Fibroblast of skin of back (primary cell): ENCODE measurements at places on chromosomes 13 and 19.

DNA sequence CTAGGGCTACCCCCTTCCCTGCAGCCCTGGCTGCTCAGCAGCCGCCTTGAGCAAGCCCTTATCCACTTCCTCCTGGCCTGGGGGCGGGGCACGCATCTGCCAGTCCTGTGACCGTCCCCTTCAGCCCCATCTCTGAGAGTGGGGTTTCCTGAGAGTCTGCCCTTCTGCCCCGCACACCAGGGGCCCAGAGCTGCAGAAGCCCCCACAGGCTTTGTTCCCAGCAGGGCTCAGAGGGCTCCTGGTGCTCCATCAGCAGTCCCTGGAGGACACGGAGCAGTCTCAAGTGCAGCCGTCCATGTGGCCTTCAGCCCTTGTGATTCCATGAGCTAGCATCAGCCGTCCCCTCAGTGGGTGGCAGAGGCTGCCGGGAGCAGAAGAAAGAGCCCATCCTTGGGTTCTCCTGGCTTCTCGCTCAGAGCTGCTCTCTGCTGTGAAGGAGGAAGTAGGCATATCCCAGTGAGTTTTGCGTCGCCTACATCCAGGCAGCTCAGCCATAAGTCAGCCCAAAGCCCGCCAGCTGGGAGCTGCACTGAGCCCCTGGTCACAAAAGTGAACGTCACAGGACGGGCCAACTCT is 16.3 kb downstream of the MYO9B start:
- DNase-seq: no peak

DNA sequence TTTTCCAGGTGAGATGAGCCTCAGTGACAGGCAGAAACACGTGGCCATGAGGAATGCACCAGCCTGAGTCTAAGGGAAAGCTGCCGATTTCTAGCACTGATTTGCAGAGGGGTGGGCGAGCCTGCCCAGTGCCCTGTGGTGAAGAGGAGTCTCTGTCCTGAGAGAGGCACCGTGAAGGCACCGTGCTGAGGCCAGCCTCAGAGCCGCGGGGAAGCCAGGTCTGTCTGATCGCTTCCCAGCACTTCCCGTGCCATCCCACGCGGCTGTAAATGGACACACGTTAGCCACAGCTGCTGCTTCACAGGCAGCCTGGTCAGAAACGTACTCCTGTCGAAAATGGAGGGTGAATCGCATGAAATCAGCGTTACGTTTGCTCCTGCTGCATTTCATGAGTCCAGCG is 79.8 kb downstream of the ATP11A start:
- no peak for DNase-seq

DNA sequence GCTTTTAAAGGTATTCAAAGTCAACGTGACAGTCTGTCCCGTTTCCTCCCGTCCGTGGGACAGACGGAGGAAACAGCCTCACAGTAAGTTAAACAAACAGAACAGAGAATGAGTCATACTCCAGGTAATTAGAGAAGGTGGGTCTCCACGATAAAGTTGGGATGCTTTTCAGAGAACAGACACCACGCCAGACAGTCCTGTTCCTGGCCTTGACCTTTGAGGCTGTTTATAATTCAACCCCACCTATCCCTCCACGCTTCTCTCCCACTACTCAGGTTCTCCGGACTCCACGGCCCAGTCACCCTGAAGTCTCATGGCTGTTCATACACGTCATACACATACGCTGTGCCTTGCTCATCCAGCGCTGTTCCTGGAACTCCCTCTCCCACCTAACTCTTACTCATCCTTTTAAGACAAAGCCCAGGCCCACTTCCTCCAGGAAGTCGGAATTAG is 42.5 kb downstream of the ARHGEF18 start:
- no peak for DNase-seq

DNA sequence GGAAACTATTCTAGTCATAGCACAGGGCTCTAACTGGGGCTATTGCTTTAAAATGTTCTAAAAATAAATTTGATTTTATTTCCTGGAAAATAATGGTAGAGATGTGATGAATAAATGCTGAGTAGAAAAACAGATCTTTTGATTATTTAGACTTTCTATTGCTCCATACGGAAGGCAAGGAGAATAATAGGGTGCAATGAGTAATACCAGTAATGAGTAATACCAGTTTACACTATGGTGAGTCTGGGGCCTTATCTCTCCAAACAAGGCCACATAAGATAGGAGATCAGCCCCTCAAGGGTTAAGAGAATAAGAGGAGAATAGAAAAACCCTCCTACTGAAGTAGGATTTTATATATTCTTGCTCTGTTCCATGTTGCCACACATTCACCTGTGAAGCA is 390.4 kb downstream of the KLF5 start:
- no peak for DNase-seq

DNA sequence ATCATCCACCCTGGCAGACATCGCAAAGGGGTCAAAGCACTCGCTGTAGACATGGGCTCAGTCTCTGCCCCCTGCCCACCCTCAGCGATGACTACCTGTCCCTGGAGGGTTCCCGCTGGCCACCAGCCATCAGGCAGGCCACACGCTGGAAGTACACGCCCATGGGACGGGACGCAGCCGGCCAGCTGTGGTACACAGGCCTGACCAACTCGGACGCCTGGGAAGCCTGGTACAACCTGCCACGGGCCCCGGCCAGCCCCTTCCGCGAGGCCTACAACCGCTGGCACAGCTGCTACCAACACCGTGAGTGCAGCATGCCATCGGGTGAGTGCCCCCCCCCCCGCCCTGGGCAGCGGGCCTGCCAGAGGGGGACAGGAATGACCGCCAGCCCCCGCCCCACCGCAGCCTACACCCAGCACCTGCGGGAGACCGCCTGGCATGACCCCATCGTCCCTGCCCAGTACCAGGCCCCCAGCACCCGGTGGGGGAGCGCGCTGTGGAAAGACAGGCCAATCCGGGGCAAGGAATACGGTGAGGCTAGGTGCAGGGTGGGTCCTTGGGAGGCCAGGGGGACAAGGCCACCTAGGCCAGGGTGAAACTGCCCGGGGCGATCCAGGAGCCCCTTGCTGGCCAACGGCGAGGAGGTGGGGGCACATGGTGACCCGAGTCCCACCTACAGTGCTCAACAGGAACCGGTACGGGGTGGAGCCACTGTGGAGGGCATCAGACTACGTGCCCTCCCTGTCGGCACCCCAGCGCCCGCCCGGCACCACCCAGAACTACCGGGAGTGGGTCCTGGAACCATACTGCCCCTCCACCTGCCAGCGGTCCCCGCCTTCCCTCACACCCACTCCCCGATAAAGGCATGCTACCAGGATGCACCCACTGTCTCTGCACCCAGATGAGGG is 4.4 kb downstream of the TEKTIP1 start:
- DNase-seq: no peak

DNA sequence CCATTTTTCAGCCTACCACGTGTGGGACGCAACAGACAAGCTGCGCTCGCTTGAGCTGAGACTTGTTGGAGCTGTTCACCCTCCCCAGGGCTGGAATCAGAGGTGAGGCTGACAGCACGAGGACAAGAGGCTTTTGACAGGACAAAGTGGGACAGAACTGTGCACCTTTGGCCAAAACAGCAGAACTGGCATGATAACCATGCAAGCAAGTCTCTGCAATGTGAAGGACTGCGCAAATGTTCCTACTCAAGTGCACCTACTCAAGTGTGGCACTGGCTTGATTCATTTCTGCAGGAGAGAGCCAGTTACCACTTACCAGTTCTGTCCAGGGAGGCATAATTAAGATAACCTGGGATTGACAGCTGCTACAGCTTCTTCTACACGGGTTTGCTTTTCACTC is 62.2 kb upstream of the TM9SF2 start:
- DNase-seq: no peak

- no peak for DNase-seq
Measured at GRCh38 chr13:77222909-77223308, 104.0 kb downstream of the MYCBP2 start.

GRCh38 chr19:3619631-3620012 is 7.0 kb downstream of the CACTIN start:
- no peak for DNase-seq

DNA sequence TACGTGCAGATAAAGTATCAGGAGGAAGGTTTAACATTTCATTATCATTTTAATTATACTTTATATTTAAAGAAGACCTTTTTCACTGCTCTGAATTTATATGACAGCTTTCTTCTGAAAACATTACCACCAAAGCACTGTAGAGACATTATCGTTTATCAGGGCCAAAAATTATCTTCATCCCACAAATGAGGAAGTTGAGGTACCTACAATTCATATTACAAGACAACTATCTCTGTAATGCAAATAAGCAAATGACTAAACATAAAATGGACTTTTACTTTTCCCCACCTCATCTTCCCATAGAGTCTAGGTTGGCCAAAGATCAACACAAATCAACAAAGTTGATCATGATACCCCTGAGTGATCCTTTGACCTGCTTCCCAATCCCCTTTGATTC is 30.9 kb upstream of the SMAD9 start:
- no peak for DNase-seq

- peak; percentile 35 for DNase-seq
Measured at GRCh38 chr13:45055902-45056648, 64.2 kb upstream of the GTF2F2 start.

- DNase-seq: no peak
Measured at GRCh38 chr13:79538757-79539156, 57.8 kb downstream of the NDFIP2 start.

DNA sequence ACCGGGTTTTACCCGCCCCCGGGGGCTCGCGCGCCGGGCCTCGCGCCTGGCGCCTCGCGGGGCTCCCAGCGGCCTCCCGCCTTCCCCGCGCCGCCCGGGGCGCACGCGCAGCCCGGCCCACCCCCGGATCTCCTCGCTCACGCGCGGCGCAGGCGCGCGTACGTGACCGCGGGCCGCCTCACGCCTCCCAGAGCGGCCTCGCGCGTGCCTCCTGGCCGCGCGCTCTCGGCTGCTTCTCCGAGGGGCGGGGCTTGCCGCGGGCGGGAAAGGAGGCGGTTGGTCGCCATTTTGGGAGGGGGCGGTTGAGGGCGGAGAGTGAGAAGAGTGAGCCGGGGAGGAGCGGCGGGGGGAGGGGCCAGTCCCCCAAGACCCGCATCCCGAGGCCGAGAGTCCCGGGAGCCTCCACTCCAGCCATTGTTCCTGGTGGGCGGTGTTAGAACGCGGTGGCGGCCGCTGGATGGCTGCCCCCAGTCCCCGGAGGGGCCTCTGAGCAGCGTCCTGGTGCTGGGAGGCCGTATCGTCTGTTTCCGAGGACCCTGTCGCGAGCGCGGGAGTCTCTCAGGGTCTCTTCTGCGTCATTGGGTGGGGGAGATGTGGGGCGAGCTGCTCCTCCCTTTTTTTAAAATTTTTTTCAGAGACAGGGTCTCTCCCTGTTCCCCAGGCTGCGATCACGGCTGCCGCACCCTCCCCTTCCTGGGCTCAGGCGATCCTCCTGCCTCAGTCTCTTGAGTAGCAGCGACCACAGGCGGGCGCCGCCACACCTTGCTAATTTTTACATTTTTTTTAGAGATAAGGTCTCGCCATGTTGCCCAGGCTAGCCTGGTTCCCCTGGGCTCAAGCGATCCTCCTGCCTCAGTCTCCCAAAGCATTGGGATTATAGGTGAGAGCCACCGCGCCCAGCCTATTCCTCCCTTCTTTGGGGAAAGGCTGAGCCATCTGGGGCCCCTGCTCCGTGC is at the start of gene ZNF541:
Gene ZNF541 (minus strand): TSS at position 78 of the 956 bp plus-strand sequence. CDS start 17,292 bp downstream, outside the sequence.
- DNase-seq: peak; percentile 61

DNA sequence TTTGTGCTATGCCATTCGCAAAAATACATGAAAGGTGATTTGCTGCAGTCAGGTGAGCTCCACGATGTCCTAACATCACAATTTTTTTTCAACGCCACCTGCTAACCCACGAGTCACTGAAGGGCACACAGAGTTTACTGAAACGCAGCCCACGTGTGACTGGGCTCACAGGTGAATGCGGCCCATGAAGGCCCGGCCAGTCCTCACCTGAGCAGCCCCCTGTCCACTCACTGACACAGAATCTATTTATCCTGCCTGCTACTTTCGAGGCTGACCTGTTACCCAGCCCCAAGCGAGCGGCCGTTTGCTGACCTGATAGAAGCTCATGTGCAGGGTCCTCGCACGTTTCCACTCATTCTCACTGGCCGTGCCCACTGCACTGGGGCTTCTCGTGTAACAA is 121.9 kb upstream of the SOX1 start:
- DNase-seq: no peak

DNA sequence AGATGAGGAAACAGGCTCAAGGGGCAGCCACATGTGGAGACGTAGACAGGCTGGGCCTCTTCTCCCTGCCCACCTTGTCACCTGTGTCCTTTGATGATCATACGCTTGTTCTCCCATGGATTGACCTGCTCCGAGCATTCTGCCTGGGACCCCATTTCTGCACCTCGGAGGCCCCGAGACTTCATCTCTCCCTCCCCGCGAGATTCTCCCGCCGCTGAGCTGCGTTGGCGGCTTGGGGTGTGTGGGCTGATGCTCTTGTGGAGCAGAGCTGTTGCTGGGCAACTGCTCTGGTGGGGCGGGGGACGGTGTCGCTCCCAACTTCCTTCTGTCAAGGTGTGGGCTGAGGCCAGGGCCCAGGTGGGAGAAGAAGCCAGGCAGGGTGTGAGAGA is 22.1 kb downstream of the MAST3 start:
- DNase-seq: no peak

- no peak for DNase-seq
Measured at GRCh38 chr19:12885749-12886650, 1.0 kb downstream of the KLF1 start.

- DNase-seq: no peak
Measured at GRCh38 chr13:56736966-56737365, 403.8 kb upstream of the PRR20A start.

- DNase-seq: no peak
Measured at GRCh38 chr13:49533591-49534269, 38.0 kb downstream of the PHF11 start.

DNA sequence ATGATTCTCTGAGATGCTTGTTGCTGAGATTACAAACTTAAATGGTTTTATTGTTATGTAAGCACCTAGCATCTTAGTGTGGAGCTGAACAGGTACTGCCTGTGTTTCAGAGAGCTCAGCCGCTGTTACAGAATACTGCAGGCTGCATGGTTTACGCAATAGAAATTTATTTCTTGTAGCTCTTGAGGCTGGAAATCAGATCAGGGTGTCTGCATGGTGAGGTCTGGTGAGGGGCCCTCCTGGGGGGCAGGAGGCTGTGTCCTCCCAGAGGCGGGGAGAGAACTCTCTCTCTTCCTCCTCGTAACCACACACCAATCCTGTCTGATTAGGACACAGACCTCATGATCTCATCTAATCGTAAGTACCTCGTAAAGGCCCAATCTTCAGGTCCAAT is 13.1 kb downstream of the ATP11A start:
- DNase-seq: no peak

GRCh38 chr19:17946965-17947784 is 14.4 kb downstream of the CCDC124 start:
- no peak for DNase-seq

DNA sequence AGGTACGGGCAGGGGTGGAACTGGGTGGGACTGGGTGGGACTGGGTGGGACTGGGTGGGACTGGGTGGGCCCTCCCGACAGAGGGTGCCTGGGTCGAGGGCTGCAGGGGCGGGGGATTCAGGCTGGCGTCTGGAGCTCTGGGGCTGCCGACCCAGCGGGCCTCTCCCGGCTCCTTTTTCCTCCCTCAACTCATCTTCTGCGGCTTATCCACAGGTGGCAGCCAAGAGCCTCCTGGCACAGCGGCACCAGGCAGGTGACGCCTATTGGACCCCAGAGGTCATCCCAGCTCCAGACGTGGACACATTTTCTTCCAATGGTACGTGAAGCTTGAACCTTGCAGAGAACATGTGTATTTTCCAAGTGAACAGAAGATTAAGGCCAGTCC is 533 bp downstream of the ZNF544 start:
- peak; percentile 16 for DNase-seq
